ENCODE measurements at places on chromosomes 4 and X. TPM values are rescaled to one million over a fixed set of nuclear protein-coding genes. Genes with fewer than 3 reads are reported as not detected.

GAGE13 gene
- not detected for total RNA-seq

SPANXN3 gene
- not detected for total RNA-seq

TBC1D9 gene
- 9.4 TPM for total RNA-seq

LRCH2 gene
- total RNA-seq, result 0.12 TPM

OPRPN gene
- not detected for total RNA-seq

TMEM271 gene
- total RNA-seq, result 5.4 TPM

PAGE2B gene
- not detected for total RNA-seq

LONRF3 gene
- total RNA-seq, result not detected

MXRA5 gene
- not detected for total RNA-seq

GRCh38 chr4:107838861-107839565 lies 14.3 kb downstream of the SGMS2 start:
- no peak for DNase-seq

GRCh38 chrX:29941287-29941686 lies 274.1 kb upstream of the MAGEB2 start:
- no peak for DNase-seq

GRCh38 chr4:53185869-53186585 lies 179.8 kb downstream of the SCFD2 start:
- DNase-seq, result no peak

- DNase-seq, result no peak
Observed at GRCh38 chrX:103739421-103739820, 28.7 kb downstream of the TMEM31 start.

DNA sequence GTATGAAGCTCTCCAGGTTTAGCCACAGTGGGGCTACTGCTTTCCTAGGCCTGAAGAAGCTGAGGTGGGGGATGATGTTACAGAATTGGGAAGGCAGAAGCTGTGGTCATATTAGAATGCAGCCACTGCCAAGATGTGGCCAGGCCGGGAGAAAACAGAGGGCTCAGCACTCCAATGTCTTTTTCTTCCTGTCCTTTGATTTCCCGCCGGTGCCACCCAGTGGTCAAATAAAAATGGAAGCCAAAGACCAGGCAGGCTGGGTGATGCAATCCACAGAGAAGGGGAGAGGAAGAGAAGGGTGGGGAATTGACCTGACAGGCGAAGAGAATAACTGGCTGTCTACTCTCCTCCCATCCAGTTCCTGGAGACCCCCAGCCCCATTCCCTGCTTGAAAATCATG lies 94.9 kb upstream of the SHISA3 start:
- peak; percentile 13 for DNase-seq

- DNase-seq, result no peak
Observed at GRCh38 chrX:129651756-129652564, 2.8 kb downstream of the APLN start.

DNA sequence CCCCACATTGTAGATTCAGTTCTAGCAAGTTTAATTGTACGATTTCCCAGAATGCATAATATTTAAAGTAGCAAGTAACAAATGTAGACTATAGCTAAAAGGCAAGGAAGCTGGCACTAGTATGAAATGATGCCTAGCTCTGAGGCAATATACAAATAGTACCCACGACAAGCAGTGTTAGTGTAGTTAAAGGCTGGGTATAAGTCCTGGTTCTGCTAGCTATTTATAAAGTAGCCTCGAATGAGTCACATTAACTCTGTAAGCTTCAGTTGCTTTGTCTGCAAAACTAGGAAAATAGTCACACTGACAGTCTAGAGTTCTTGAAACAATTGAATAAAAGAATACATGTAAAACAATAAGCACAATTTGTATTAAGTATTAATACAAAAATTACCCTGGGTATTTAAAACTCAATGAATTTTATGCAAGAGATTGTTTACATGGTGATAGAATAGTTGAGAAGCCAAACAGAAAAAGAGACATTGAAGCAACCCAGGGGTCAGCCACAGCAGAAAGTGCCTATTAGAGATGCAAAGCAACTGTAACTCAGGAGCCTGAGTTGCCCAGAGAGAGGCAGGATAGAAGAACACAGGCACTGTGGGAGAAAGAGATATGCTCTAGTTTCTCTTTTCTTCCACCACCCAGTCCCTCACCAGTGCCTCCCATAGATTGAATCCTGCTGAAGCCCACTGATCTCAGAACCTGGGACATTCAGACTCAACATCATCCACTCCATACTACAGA lies 949.0 kb downstream of the C4orf33 start:
- DNase-seq, result no peak

DNA sequence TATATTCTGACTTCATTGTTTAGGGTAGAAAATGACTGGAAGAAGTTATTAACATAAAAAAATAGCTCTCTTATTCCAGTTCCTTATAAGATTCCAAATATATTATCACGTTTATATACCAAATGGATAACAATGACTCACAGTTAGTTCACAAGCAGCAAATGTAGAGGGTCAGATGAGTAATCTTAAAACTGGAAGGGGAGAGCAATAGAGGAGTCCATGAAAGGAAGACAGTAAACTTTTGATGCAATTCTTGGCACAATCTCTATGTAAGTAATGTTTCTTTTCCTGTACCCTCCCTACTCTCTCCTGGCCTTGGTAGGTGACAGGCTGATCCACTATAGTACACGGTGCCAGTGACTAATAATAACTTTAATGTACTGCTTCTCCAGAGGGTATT lies 259.0 kb upstream of the TRPC5 start:
- no peak for DNase-seq

DNA sequence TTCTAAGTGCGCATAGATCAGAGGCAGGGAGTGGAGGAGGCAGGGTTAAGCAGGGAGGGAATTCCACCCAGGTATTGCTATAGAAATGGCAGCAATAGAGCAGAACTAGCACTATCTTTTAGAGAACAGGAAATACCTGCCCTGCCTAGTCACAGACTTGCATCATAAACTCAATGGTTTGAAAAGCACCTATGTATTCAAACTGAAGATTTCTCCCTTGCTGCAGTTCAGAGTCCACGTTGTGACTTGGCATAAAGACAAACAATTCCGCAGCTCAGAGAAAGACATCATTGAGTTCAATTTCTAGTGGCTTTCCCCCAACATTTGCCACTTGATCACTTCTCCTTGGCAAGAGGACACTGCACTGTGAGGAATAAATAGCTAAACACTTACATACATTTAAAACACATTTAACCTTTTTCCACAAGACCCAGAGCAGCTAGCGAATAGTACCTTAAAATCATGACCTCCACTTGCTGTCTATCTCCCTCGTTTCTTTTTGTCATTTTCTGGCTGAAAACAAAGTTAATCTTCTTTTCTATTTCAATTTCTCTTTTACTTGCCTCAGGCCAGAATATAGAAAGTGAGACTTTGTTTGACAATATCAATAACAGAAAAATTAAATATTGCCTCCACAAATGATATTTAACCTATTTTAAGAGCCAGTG lies 42.4 kb downstream of the SLC7A11 start:
- DNase-seq, result no peak

DNA sequence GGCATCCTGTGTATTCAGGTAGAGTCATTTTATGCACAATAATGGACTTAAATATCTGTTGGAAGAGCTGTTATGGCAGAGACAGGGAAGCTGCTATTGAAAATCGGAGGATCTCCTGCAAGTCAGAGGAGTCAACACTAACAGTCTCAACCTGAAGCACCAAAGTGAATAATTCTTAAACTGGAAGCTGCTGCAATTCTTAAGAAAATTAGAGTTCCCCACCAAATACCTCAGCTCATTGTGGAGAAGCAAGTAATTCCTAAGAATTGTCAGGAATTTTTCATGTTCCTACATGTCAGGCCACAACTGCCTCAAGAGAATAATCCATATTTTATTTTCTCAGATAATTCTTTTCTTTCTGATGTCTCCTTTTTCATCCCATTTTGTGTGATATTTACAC lies 892.6 kb upstream of the LCORL start:
- no peak for DNase-seq

- no peak for DNase-seq
Observed at GRCh38 chr4:96227515-96227914, 387.6 kb downstream of the PDHA2 start.

- no peak for DNase-seq
Observed at GRCh38 chr4:15374656-15375055, 53.2 kb upstream of the C1QTNF7 start.

DNA sequence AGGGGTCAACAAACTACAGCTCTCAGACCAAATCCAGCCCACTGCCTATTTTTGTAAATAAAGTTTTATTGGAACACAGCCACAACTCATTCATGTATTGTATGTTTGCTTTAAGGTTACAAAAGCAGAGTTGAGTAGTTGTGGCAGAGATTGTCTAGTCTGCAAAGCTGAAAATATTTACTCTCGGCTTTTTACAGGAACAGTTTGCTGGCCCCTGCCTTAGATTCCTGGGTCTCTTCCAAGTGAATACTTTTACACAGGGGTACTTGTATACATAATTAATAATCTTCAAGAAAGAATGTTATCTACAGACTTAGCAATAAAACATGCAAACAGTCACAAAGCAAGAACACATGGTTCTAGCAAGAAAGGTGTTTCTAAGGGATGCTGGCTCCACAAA lies 154.2 kb downstream of the AMELX start:
- DNase-seq, result no peak

- DNase-seq, result peak; percentile 5
Observed at GRCh38 chr4:10898072-10898471, 213.5 kb upstream of the CLNK start.

- no peak for DNase-seq
Observed at GRCh38 chr4:23970201-23970850, 80.5 kb upstream of the PPARGC1A start.

DNA sequence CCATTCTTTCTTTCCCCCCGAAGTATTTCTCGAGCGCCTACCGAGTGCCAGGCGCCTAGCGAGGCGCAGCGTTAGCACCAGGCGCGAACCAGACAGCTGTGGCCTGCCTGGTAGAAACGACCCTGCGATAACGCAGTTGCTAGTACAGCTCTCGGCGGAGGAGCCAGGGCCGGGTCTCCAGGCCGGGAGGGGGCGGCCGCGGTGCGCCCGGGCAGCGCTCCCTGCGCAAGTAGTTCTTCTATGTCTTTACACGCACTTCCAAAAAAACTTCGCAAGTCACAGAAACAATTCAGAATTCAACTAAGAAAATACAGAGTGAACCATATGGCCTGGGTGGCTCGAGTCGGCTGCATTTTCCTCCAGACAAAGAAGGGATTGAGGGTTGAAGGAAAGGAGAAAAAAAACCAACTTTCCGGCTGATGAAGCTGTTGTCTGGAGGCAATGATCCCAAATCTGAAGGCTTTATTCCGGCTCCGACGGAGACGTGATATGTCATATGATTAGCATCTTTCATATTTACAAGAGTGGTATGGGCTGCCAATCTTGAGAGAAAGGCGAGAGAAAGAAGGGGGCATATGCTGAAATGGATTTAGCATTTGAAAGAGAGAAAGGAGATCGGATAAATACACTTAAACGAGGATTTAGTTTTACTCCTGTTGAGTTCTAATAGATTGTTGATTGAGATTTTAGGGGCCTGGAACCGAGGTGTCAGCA lies 7.2 kb upstream of the NEUROG2 start:
- DNase-seq, result no peak

DNA sequence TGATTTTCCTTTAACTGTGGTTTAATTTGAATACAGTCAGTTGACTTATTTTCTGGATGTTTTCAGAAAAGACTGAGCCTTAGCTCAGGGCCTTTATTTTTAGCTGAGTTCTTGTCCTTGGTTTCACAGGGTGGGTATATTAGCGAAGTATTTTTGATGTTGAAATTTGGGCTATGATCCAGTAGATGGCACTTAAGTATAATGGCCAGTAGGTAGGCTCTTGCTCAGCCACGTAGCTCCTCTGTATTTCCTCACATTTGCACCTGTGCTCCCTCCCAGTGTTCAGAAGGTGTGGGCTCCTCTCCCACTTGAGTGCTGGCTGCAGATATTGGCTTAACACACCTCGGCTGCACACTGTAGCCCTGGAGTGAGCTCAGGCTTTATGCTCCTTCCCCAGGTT lies 549.9 kb upstream of the AMOT start:
- no peak for DNase-seq

- no peak for DNase-seq
Observed at GRCh38 chr4:38136604-38137003, 176.4 kb downstream of the PTTG2 start.

DNA sequence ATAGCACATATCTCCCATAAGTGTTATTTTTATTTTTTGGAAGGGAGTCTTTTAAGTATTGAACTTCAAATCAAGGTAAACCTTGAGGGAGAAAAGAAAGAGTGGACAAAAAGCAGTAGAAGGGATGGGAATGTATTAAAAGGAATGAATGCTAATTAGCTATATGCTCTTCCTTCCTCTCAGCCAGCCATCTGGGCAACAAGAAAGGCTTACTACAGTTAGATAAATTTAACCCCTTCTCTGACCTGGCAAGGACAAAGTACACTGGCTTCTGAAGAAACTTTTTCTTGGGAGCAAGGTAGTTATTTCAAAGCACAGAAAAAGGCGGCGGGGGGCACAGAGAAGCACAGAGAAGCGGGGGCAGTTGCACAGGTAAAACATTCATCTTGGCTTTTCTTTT lies 54.6 kb downstream of the GAB1 start:
- no peak for DNase-seq

DNA sequence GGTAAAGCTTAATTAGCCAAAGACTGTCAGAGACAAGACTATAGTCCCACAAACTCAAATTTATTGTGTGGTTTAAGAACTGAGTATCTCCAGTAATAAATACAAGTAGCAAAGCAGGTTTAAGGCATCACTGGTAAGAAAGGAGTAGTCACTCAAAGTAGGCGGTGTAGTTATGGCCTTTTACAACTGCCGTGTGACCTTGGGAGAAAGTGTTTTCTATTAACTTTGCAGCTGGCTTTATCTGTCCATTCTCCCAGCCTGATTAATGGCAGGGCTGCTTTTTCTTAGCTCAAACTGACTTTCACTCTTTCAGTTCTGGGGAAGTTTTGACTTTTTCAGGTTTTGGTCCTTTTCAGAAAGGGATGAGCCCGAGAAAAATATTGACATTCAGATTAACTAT lies 7.4 kb upstream of the PAK3 start:
- no peak for DNase-seq

DNA sequence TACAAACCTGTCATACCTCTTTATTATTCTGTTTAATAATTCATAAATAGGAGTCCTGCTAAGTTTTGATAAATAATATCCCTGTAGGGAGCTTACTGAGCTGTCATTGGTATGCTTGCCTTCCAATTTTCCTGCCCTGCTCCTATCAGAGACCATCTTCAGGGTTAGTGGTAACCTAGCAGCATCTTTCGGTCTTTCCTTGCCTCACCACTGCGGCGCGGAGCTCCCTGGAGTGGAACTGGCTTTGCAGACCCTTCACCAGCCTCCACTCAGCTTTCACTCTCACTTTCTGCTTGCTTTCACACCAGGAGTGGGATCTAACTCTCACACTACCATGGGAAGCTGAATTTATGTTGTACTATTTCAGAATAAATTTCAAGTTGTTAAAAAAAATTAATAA lies 481.7 kb upstream of the ATOH1 start:
- DNase-seq, result no peak

DNA sequence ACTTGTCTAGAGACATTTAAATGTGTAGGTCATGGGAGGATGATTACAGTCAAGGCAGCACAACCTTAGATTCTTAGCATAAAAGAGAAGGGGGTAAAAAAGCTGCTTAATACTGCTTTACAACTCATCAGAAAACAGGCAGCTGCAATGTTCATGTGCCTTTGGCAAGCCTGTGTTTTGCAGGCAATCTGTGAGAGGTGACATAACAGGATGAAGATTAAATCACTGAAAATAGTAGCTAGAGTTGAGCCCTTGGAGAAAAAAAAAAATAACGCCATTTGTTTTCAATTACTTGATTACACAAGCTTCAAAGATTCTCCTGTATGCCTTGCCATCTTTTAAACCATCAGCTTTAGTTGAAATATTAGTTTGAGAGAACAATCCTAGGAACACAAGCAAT lies 847.6 kb upstream of the LCORL start:
- no peak for DNase-seq

- peak; percentile 15 for DNase-seq
Observed at GRCh38 chrX:10477525-10477924, 142.9 kb downstream of the MID1 start.
